ENCODE measurements at places on chromosomes 4 and X.
A peak's percentile ranks its signal among the peaks of the same experiment; 100 is the strongest.

DNA sequence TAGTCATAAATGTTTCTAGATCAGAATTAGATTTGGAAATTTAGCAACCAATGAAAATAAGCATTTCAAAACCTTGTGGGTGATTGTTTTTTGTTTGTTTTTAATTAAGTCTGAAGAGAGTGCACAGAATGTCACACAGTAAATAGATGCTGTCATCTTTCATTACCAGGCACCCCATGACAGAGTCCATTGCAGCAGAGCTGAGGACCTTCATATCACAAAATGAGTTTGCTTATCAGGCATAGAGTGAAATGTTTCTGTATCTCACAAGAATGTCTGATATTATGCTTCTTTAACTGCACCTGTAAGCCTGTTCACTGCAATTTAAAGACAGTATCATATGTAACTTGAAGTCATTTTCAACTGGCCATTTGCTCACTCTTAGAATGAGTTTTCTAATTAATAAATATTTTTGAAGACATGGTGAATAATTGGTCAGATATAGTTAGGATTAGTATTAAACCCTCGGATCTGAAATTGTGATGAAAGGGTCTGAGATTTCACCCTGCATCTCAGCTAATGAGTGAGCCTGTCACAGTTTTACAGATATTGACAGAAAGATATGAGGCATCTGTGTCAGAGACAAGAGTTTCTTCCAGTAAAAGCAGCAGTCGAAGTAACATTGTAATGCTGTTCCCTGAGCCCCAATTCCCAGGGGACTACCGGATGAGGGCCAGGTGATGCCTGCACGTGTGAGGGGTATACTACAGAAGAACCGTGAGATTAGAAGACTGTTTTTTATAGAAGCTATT is 416.4 kb downstream of the CCSER1 start:
- peak; percentile 59 for ATAC-seq

DNA sequence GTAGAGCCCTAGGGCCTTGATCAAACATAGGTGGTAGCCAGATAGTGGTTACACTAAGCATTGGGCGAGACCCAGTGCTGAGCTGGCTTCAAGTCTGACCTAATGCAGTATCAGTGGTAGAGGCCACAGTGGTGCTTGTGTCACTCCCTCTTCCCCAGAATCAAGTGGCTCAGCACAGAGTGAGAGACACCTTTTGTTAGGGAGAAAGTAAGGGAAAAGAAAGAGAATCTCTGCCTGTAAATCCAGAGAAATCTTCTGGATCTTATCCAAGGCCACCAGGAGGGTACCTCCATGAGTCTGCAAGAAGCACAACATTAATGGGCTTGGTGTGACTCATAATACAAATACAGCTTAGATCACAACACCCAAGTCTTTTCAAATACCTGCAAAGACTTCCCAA is 117.7 kb upstream of the SLC6A14 start:
- no peak for ATAC-seq

DNA sequence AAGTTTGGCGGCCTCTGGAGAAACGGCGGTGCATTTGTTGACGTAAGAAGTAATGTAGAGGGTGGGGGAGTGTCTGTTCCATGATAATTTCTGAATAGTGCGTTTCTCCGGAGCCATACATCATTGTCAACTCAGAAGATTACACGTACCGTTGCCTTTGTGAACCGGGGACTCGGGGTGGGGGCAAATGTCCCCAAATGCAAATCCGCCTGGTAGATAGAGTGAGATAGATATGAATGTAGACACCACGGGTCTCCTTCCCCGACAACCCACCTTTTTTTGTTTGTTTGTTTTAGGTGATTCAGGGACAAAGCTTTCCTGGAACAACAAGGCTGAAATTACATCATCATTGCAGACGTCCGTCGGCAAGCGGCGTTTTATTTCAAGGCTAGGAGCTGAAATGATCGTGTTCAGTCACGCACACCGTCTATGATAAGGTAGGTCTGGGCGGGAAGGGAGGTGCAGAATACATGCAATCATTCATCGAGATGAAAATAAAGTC is 96.0 kb upstream of the PPP2R3B start:
- ATAC-seq: no peak

DNA sequence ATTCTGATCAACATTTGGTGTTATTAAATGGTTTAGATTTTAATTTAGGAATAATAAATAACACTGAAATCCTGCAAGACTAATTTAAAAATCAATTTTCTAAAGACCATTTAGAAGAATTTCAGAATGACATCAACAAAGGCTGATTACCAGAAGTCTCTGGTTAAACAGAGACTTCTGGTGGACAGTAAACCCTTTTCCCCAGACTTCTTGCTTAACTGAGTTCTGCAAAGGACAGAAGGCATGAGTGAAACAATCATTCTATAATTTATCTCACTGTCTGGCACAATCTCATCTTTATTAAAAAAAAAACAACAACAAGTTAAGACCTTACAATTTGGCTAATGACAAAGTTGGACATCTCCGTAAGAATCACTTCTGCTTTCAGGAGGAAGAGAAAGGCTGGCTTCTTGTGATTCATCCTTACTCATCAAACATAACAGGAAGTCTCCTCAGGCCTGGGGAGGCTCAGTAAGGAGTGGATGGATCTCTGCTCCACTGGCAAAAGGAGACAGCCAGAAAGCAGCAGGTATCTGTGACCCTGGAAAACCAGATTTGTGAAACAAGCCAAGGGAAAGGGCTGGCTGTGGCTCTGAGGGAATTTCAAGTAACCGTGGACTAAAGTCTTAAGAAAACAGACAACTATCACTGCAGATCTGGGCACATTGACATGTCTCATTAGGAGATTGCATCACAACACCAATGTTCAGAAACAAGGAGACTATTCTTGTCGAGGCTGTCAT is 908 bp upstream of the TLR6 start:
- ATAC-seq: peak; percentile 95

DNA sequence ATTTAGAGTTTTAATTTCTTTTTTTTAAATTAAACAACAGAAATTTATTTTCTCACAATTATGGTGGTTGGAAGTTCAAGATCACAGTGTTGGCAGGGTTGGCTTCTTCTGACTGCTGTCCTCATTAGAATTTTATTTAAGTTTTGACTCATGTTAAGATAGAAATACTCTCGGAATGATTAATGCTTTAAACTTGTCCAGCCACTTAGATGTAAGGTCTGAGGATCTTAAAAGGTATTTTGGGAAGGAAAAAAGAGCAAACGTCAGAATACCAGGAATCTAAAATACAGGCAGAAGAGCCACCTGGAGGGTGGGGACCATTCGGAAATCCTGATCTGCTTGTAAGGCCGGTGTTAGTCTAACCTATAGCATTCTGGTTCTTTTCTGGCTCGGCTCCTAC is 423.0 kb upstream of the MAGEB2 start:
- no peak for ATAC-seq

DNA sequence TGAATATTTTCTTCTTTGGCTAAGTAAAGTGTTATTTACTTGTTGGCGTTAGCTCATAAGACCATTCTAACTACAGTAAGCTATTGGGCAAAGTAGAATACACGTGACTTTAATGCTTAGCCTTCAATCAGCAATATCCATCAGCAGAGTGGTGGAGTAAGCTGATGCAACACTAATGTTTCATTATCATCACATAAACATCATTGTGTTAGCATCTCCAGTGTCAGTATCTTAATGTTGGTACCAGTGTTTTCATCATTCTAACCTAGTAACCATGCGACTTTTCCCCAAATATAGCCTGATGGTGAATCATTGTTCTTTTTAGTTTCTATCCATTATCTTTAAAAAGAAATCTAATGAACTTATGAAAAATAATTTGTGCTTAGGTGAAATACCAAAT is 48.5 kb downstream of the APOOL start:
- ATAC-seq: peak; percentile 51

GRCh38 chr4:1523907-1524636 is 117.8 kb upstream of the NKX1-1 start:
- no peak for ATAC-seq

- ATAC-seq: no peak
These were observed 98.9 kb upstream of the PDLIM3 start for GRCh38 chr4:185634066-185634652.

DNA sequence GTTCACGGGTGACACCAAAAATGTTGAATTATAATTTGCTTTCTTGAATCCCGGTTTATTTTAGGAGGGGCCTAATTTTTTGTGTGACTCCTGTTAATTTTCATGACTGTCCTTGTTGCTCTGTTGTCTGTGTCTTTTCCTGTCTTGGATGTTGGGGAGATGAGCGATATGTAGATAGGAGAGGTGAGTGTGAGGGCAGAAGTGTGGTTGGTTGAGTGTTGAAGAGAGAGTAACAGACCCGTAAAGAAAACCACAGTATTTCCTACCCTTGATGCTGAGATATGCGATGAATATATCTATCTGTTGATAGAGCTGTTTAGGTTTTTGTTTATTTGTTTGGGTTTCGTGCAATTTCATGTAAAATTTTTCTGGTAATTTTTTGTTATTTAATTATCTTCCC is 70.5 kb downstream of the CPE start:
- ATAC-seq: no peak

- no peak for ATAC-seq
These were observed 60.9 kb downstream of the GLRA2 start for GRCh38 chrX:14590216-14590615.

GRCh38 chr4:113645771-113646441 is 115.6 kb downstream of the CAMK2D start:
- ATAC-seq: peak; percentile 80

GRCh38 chr4:129345609-129346008 is 249.7 kb downstream of the C4orf33 start:
- no peak for ATAC-seq

DNA sequence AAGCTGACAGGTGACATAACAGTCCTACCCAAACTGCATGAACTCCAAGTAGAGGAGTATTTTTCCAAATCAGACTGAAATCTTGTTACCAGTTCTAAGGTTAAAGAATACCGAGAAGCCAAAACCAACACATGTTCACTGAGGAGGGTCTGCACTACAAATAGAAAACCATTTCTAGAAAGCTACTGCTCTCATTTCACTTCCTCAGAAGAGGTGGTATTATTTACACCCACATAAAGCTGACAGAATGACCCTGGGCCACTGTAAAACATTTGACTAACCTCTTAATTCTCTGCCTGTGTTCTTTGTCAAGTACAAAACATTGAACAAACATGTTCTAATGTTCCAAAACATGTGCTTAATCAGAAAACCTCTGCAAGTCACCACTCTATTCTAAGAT is 95.8 kb downstream of the IQCM start:
- no peak for ATAC-seq

DNA sequence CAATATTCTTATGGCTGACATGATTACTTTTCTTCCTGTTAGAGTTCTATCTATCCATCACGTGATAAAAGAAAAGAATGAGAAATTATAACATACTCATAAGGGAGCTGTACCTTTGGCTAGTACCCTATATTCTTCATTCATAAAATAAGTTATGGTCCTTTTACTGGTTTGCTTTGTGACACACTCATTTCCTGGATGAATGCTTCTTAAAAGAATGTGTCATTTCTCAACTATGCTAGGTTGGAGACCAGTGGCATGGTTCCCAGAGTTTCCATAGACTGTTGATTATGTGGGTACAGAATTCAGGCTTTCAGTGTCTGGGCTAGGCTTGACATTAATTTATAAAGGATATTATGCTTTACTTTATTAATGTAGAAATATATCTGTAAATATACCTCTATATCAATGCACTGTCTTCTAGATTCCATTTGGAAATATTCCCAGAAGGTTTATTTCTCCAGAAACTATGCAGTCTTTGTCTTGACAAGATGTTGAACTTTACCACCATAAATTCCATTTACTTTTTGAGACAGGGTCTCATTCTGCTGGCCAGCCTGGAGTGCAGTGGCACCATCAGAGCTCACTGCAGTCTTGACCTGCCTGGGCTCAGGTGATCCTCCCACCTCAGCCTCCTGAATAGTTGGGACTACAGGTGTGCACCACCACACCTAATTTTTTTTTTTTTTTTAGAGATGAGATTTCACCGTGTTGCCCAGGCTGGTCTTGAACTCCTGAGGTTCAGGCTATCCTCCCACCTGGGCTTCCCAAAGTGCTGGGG is 23.8 kb downstream of the NUDT6 start:
- peak; percentile 80 for ATAC-seq

GRCh38 chrX:54529552-54530356 is at the start of gene GNL3L:
TSS of gene GNL3L (plus strand) at chrX:54530219. CDS start at chrX:54532567, 2,348 bp downstream.
- peak; percentile 92 for ATAC-seq

- ATAC-seq: no peak
These were observed 225.8 kb upstream of the ETNPPL start for GRCh38 chr4:108988464-108989195.

DNA sequence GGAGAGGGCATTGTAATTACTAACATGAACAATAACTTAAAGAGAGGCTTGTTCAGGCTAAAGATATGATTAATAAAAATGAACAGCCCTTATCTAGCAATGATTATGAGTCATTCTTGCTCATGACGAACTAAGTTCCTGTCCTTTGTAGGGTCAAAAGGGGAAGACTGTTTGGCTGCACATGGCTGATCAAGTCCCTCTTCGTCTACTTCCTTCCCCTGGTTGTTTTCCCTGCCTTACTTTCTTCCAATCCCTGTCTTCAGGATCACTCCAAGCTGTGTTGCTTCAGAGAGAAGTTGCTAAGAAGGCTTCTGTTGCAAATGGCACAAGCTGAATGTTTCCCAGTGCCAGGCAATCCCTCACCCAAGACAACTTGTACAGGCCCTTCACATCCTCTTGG is 115.0 kb upstream of the HS3ST1 start:
- ATAC-seq: no peak

- ATAC-seq: no peak
These were observed 271.8 kb upstream of the ARX start for GRCh38 chrX:25287521-25287920.

- ATAC-seq: peak; percentile 32
These were observed at the start of gene TBL1X for GRCh38 chrX:9464435-9465371. TSS of gene TBL1X (plus strand) at chrX:9465058. CDS start at chrX:9653587, 188,529 bp downstream.

DNA sequence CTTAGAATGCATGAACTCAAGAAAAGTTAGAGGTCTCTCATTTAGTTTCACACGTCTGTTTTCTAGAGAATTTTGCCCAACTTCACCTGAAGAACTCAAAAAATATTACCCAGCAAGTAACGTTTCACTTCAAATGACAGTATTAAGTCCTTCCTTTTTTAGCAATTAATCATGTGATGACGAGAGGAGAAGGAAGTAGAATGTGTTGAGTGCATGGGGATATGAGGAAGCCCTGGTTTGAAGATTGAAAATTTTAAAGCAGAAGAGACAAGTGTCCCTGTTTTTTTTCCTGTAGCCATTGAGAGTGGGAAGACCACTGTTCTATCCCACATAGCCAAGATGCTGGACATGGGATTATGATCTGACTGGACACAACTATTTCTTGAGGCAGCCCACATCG is 406.3 kb upstream of the CPEB2 start:
- ATAC-seq: no peak

DNA sequence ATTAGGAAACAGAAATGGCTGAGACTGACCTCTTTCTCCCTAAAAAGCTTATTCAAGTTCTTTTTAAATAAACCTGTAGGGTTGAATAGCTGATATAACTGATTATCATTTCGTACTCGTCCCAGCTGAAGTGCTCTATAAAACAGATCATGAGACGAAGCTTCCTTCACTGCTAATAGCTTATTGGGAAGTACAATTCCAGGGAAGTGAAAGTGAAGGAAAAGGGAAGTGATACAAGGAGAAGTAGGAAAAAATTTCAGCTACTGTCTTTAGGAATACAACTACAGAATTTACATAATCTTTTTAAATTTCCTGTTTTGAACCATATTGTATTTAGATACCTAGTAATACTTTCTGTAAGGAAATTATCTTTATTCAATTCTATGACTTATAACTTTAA is 103.0 kb downstream of the SNCA start:
- ATAC-seq: no peak

GRCh38 chr4:172104539-172104938 is 291.3 kb downstream of the GALNTL6 start:
- ATAC-seq: no peak

GRCh38 chr4:40414673-40415072 is 79.5 kb downstream of the CHRNA9 start:
- no peak for ATAC-seq

- ATAC-seq: no peak
These were observed 4.7 kb upstream of the ARX start for GRCh38 chrX:25020391-25020904.
